Stomach (tissue), 19 donors: ENCODE measurements at places on chromosomes 7 and 10. TPM values are rescaled to one million over a fixed set of nuclear protein-coding genes. Genes with fewer than 3 reads are reported as not detected.

HOXA1 gene
- total RNA-seq, result 0.55 TPM

LRRC61 gene
- total RNA-seq, result 14.2 TPM

DNA sequence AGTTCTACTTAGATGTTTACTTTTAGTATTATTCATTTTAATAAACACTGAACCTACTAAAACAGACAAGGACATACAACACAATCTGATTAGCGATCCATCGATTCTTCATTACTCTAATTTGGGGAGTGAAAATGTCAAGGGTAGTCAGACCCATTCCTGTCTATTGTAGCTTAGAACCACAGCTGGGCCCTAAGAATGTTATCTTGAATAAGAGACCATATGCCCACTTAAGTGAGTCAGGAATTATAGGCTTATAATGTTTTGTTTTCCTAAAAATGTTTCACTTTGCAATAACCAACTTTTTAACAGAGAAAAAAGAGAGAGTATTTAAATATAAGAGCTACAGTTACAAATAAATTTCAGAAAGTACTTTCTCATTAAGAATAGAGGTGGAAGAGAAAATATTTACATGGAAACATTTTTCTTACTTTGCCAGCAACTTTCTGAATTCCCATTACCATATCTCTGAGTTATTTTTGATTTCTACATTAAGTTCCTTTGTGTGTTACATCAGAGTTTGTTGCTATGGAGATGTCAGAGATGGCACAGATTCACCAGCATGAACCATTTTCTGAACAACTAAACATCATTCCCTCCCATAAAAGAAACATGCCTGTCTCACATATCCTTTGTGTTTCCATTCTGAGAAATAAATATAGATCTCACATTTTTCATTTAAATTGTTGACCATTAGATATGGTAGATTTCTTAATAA lies 75.4 kb upstream of the SLC13A1 start:
- peak; percentile 13 for DNase-seq

GRCh38 chr10:69388488-69388887 lies 28.2 kb downstream of the TACR2 start:
- no peak for DNase-seq

- no peak for DNase-seq
Observed at GRCh38 chr10:33808475-33808874, 474.0 kb upstream of the NRP1 start.

DNA sequence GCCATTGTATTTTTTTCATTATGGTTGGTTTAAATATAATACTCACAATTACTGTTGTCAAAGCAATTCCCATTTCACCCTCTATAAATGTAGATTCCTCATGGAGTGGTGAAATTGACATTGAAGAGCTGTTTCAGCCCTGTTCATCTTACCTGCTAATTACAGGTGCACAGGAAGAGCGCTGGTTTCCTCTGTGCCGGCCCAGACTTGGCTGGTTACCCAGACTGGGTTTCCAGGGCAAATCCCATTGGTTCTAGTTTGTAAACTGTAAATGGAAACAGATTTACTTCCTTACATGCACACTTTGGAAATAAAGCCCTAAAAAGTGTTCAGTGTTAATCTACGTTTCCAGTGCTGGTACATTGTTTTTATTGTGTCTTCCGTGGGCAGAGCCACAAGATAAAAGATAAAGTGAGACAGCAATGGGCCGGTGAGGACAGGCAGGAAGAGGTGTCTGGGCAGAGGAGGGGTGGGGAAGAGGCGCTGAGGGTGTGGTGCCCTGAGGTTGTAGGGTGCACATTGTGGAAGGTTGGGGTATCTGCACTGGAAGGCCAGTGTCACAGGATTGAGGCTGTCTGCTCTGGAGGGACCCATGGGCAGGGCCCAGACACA lies 71.6 kb upstream of the ZPBP start:
- DNase-seq, result no peak

GRCh38 chr7:33882040-33882837 lies 23.1 kb upstream of the BMPER start:
- DNase-seq, result no peak

DNA sequence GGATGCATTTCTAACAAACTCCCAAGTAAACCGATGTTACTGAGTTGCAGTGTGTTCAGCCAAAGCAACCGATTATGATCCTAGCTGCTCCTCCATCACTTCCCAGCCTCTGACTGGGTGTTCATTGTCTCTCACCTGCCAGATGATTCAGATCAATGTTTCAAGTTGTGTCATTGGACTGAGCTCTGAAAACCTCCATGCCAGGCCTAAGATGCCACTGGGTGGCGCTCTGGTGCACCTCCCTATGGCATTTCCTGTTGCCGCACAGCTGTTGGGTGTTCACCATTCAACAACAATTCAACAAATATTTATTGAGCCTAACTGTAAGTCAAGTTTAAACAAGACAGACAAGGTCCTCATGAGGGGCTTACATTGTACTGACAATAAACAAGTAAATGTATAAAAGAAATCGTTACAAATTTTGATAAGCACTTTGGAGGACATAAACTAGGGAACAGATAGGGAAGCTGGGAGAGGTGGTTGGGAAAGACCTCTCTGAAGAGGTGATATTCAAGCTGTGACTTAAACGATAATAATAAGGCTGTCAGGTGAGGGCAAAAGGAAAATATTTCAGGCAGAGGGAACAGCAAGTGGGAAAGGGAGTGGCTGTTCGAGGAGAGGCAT lies 22.8 kb downstream of the RGR start:
- DNase-seq, result peak; percentile 48

DNA sequence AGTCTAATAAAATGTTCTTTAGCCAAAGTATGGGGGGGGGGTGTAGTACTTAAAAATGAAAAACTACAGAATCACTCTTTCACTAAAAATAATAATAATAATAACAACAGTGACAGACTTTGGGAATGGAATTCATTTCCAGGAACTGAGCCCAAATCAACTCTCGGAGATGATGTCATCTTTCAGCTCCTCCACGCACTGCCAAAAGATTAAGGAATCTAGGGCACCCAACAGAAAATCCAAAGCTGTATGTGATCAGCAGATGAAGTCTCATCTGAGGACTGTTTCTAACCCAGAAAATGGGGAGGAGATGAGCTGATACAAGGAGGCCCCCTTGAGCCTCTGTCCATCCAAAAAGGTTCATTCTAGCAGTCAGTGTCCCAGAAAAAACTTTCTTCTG lies 54.5 kb downstream of the GRB10 start:
- DNase-seq, result no peak

- peak; percentile 73 for DNase-seq
Observed at GRCh38 chr7:66921396-66921917, 432 bp downstream of the TMEM248 start.

DNA sequence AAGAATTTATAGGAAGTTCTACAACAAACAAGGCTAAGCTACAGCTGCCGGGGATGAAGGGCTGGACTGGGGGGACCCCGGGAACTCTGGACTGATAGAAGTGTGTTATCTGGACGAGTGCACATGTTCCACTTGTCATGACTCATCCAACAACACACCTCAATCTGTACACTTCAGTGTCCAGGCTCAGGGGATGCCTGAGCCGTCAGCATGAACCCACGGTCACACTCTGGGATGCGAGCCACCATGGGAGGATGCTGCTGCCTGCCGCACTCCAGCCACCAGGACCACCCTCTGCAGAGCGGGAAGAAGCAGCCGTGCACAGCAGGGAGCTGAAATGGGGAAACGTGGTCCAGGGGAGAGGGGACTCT lies 67.5 kb downstream of the MAD1L1 start:
- no peak for DNase-seq

LRGUK gene
- total RNA-seq, result 3.5 TPM

- DNase-seq, result no peak
Observed at GRCh38 chr7:50594734-50595485, 29.7 kb upstream of the DDC start.

DNA sequence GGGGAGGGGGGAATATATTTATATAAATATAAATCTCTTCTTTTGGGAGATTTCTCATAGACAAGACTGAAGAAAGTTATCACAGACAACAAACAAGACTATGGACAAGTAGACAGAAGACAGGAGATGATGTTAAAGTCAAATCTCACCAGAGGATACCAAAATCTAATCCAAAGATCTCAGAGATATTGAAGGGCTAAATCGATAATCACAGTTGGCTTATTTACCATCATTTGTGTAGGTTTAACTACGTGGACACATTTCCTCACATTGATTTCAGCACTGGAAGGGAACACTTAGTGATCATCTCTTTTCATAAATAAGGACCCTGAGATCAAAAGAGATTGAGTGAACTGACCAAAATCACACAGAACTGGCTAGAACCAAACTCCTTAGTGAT lies 2.7 kb upstream of the INPP5F start:
- DNase-seq, result no peak

SLC26A5 gene
- total RNA-seq, result 4.6 TPM

DNA sequence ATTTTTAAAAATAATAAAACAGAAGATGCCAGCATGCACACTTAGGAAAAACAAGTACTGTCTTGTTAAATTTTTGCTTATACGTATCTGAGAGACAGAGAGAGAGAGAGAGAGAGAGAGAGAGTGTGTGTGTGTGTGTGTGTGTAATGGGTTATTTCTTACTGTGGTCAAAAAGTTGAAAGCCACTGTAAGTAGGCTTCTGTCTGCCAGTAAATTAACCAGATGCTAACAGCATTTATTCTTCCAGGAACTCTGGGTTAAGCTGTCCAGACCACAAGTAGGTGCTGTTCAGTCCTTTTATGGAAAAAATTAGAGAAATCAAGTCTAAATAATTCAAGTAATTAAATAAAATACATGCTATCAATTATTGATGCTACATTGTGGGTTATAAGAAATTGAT lies 39.7 kb downstream of the RNF32 start:
- no peak for DNase-seq

- no peak for DNase-seq
Observed at GRCh38 chr10:63516207-63516606, 5.0 kb upstream of the REEP3 start.

- DNase-seq, result no peak
Observed at GRCh38 chr10:3393958-3394357, 221.4 kb upstream of the PITRM1 start.

GRCh38 chr7:47194516-47195057 lies 387.3 kb downstream of the TNS3 start:
- DNase-seq, result no peak

TFR2 gene
- 3.5 TPM for total RNA-seq

GRCh38 chr7:75889826-75890225 lies 11.0 kb downstream of the RHBDD2 start:
- DNase-seq, result no peak

GRCh38 chr10:17655009-17655408 lies 11.1 kb downstream of the STAM start:
- no peak for DNase-seq

DNA sequence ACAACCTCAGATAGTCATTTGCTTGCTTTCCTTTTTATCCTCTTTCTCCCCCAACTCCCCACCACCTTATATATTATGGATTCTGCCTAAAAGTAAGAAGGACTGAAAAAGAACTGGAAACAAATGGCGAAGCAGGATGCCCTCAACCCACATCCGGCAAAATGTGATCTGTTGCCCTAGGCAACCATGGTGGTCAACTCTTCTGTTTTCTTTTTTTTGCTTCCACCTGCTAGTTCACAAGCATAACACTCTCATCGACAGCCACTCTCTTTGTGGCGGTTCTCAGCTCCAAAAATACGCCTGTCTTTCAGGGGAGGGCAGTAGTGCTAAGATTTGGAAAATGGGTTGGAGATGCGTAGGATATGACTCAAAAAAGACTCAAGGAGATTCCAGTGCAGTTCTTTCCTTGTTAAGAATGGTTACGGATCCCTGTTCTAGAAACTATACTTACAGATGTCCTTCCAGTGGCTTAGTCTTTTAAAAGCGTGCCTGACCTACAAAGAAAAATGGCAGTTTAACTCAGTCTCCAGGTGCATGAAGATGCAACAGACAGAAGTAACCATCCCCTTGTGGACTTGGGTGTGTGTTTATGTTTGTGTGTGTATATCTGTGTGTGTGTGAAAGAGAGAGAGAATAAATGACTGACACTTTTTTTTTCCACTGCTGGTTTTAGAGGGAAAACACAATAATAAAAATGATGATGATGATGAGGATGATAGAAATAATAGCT lies 10.7 kb downstream of the APBB1IP start:
- no peak for DNase-seq

DNA sequence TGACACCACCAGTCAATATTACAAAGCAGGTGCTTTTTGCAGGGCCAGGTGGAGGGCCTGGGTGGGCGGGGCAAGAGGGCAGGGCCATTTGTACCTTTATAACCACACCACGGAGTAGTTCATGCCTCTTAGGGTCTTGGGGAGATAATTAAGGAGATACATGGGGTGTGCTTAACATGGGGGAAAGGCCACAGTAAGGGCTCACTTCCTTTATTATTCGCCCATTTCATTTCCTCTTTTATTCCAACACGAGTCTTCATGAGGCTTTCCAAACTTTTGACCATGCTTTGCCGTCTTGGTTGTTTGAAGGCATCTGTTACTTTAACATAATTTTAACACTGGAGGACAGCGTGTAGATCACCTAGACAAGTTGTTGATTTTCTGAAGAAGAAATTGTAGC lies 33.3 kb upstream of the LYZL2 start:
- no peak for DNase-seq

- no peak for DNase-seq
Observed at GRCh38 chr10:22321924-22322640, 1.2 kb downstream of the BMI1 start.

DNA sequence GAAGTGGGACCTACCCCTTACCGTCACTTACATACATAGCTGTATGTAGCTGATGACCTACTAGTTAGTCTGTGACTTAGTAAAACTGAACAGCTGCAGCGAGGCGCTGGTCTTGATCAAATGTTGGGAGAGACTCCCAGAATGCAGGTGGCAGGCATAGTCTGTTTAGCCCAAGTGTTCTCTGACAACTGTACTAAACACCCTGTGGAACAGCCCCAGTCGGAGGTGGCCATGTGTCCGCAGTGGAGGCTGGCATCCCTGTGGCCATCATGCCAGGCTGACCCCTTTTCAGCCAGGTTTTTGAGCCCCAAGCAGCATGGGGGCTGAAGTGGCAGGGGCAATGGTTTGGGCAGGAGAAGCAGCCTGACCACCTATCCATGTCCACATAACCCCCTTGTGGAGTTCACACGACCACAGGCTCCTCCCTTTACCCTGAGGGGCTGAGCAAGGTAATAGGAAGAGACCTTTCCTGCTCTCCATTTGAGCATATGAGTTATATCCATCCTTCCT lies 7.2 kb downstream of the ADCY1 start:
- DNase-seq, result no peak

DNA sequence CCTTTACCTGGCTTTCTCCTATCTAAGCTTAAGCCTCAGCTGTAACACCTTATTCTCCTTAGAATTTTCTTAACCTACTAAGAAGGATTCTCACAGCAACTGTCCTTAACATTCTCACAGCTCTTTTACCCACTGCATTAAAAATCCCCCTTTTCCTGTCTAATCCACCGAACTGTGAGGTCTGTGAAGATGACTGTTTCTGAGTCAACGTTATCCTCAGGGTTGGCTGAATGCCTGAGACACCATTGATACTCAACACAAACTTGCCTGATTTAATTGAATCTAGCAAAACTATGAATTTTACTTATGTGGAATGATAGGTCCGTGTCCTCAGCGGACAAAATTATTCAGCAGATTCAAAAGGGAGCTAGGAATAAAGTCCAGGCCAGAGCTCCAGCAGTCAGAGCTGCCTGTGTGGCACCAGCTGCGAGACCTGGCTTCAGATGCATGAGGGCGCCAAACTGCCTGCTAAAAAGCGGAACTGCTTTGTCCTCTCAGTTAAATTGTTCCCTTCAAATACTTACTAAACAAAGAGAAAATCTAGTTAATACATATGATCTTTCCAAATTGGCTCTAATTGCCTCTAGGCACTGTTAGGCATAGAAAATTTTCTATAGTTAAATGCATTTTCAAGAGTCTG lies 33.4 kb upstream of the VWDE start:
- no peak for DNase-seq

- peak; percentile 89 for DNase-seq
Observed at GRCh38 chr10:132185601-132186487, 904 bp upstream of the DPYSL4 start.
